Nephron progenitor cell (in vitro differentiated cells): ENCODE measurements at places on chromosomes 4 and X.

DNA sequence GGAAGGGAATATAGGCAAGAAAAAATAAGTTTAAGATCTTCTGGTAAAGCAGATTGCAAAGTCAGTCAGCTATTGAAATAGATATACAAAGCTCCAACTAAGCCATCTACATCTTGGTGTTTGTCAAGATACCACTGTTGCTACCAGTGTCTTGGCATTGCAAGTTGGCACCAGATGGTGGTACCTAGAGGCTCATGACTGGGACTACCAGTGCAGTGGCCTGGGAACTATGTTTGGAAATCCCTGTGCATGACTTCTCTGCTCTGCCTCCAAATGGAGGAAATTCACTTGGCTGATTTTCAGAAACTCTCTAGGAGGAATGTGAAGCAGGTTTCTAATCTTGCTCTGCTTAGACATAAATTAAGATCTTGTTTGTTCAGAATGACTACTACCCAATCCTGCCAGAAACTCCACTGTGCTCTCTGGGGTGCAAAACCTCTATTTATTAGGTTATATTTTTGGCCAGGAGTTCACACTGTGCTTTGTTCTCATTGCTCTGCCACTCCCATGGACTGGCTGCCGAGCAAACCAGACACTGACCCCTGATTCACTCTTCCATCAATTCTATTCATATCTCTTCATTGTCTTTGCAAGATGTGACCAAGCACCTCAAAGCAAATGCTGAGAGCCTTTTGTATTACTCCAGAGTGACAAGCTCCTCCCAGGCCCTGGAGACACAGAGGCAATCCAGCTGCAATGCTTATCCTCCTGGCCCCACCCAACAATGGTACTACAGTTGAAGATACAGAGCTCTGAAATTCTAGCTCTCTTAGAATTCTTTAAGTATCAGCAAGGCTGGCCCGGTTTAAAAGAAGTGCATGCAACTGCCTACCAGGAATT lies 272.3 kb upstream of the FGF16 start:
- no peaks in the 10 kb centered on the region for H3K27me3 ChIP-seq
- no peaks in the 10 kb centered on the region for H3K4me1 ChIP-seq
- H3K4me3 ChIP-seq = no peak overlapping the region
- H3K36me3 ChIP-seq = no peaks in the 10 kb centered on the region
- H3K27ac ChIP-seq = no peak overlapping the region

DNA sequence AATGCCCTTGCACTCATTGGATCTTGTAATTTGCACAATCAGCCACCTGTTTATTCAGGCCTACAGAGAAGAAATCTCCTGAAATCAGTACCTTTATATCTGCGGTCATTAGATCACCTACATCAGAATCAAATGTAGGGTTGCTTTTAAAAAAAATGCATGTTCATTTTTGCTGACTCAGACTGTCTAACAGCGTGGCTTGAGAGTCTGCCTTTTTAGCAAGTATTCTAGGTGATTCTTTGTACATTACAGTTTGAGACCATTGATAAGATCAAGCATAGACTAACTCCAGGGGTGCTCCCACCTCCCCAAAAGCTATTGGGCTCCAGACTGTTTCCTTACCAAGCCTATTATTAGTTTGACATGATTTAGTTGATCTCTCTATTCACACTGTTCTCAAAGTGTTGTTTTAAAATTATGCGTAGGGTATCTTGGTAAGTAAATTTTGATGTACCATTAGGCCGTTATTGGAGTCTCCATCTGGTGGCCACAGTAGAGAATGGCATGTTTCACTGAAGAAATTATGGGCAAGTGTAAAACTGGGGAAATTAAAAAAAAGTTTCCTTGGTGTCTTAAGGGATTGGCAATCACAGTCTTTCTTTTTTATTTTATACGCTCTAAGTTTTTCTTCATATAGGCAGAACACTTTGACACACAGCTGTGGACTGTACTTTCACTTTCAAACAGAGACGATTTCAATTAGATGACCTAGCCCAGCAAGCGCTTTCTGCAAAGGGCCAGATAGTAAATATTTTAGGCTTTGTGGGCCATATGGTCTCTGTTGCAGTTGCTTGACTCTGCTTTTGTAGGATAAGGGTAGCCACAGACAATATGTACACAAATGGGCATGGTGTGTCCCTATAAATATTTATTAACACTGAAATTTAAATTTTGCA lies 33.7 kb upstream of the MSL3 start:
- H3K27ac ChIP-seq = no peak overlapping the region
- H3K4me3 ChIP-seq = no peak overlapping the region
- H3K27me3 ChIP-seq = peaks cover 8% of the 10 kb centered on the region
- no peaks in the 10 kb centered on the region for H3K4me1 ChIP-seq
- DNase-seq = peak; percentile 17

- peaks cover 8% of the 10 kb centered on the region for H3K36me3 ChIP-seq
- peaks cover 12% of the 10 kb centered on the region for H3K27me3 ChIP-seq
- no peak for DNase-seq
- H3K27ac ChIP-seq = peak overlapping the region; percentile 61
Measured at GRCh38 chr4:7172508-7172907, 19.8 kb upstream of the SORCS2 start.

- no peak overlapping the region for H3K4me3 ChIP-seq
- H3K36me3 ChIP-seq = no peaks in the 10 kb centered on the region
- H3K27ac ChIP-seq = no peak overlapping the region
- no peaks in the 10 kb centered on the region for H3K27me3 ChIP-seq
Measured at GRCh38 chrX:45715748-45716147, 515.1 kb upstream of the DIPK2B start.

DNA sequence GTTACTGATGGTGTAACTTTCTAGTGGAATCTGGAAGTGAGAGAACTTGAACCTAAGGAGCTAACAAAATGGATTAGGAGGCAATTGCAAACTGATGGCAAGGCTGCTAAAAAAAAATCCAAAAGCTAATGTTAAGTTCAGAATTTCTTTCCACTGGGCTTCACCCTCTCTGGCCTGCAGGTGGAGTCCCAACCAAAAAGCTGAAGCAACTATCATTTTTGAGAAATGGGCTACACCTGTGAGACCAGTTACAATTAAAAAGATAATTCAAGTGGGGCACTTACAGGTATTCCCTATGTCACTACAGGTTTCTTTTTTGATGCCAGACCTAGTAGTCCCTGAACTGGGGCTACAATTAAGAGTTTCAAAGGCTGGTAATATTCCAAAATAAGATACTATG lies 142.1 kb upstream of the FTHL17 start:
- H3K27me3 ChIP-seq = no peaks in the 10 kb centered on the region
- peak; percentile 3 for DNase-seq
- H3K36me3 ChIP-seq = peaks cover 11% of the 10 kb centered on the region

- no peak overlapping the region for H3K4me3 ChIP-seq
- no peaks in the 10 kb centered on the region for H3K4me1 ChIP-seq
- no peak for DNase-seq
- H3K27me3 ChIP-seq = peaks cover 3% of the 10 kb centered on the region
Measured at GRCh38 chr4:122379239-122379638, 428 bp downstream of the ADAD1 start.

GRCh38 chrX:154489182-154489581 lies 1.2 kb downstream of the SLC10A3 start:
- no peak overlapping the region for H3K27ac ChIP-seq
- H3K4me1 ChIP-seq = peaks cover 15% of the 10 kb centered on the region
- H3K4me3 ChIP-seq = peak overlapping the region; percentile 82
- DNase-seq = no peak
- peaks cover 8% of the 10 kb centered on the region for H3K36me3 ChIP-seq
- H3K27me3 ChIP-seq = no peaks in the 10 kb centered on the region

DNA sequence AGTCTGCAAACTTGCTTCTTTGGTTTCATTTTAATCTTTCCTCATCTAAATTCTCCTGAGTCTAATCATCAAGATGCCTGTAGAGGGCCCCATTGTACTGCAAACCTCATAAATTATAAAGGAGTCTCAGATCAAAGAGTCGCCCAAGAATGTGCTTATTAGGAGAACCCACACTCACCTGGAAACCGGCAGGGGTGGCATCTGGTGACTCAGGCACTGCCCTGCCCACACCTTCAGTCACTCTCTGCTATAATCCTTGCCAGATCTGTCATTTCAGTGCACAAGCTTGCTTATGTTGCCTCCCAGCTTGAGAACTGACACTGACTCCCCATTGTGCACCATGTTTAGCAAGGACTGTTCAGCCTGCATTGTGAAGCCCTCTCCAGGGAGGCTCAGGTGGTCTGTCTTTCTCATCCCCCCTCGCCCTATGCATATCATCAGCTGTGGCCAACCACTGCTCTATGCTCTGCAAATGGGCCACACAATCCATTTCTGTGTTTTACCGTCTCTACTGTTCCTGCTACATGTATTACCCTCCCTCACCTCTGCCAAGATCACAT lies 12.4 kb downstream of the EPGN start:
- H3K4me1 ChIP-seq = no peaks in the 10 kb centered on the region
- H3K27ac ChIP-seq = no peak overlapping the region
- no peaks in the 10 kb centered on the region for H3K36me3 ChIP-seq

DNA sequence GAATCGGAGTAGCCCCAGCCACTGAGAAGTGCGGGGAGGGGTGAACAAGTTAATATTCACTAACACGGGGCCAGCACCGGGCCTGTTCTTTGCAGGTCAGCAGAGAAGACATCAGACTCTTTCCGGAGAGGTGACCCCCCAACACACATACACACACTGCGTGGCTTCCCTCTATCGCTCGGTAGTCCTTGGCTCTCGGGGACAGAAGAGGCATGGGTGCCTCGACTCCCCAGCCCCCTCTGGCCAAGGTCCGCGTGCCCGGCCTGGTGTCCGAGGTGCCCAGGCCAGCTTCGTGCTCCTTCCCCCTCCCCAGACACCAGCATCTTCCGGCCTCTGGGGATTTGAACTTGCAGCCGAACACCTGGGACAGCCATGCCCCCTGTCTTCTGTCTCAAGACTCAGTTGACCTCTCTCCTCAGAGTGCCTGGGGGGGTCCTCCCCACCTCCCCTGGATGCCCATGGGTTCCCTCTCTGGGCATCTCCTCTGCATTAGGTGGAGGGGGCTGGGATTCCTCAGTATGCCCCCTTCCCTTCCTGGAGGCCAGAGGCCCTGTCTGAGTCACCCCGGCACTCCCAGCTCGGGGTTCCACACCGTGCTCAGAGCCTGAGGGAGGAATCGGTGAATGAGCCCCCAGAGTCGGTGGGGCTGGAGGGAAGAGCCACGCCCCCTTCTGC lies 104.5 kb downstream of the SORCS2 start:
- no peak for DNase-seq
- H3K27me3 ChIP-seq = peaks cover 6% of the 10 kb centered on the region
- no peak overlapping the region for H3K27ac ChIP-seq

DNA sequence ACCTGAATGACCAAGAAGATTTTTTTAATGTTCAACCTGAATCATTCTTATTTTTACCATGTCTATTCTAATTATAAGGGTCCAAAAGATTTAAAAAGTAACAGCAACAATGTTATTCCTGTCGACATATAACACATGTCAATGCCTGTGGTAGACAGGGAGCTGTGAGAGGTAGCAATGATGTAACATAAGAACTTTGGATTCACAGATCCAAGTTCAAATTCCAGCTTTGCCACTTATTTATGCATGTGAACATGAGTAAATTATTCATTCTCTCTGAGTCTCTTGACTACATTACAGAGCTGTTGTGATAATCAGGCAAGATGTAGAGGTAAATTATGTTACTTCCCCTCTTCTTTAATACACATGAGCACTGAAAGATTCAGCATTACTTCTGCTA lies 54.5 kb downstream of the KLHL8 start:
- no peaks in the 10 kb centered on the region for H3K4me1 ChIP-seq
- no peaks in the 10 kb centered on the region for H3K27me3 ChIP-seq
- no peak overlapping the region for H3K27ac ChIP-seq
- H3K4me3 ChIP-seq = no peak overlapping the region

DNA sequence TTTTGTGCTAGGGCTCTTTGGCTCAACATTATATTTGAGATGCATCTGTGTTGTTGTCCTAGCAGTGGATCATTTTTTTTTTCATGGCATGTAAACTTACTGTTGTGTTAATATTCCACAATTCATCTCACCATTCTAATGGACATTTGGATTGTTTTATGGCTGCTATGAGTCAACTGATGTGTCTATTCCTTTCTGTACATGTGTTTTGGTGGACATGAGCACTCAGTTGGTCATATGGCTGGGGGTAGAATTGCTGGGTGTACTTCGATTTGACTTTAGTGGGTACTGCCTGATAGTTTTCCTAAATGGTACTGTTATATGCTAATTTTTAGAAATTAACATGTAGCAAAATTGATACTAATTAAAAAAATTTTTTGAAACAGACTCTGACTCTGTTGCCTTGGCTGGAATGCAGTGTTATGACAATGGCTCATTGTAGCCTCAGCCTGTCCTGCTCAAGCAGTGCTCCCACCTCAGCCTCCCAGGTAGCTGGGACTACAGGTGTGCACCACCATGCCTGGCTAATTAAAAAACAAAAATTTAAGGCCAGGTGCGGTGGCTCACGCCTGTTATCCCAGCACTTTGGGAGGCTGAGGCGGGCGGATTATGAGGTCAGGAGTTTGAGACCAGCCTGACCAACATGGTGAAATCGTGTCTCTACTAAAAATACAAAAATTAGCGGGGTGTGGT lies 9.0 kb downstream of the FAM193A start:
- peaks cover 63% of the 10 kb centered on the region for H3K36me3 ChIP-seq
- no peak overlapping the region for H3K4me3 ChIP-seq
- no peak overlapping the region for H3K27ac ChIP-seq
- no peaks in the 10 kb centered on the region for H3K4me1 ChIP-seq
- no peak for DNase-seq

DNA sequence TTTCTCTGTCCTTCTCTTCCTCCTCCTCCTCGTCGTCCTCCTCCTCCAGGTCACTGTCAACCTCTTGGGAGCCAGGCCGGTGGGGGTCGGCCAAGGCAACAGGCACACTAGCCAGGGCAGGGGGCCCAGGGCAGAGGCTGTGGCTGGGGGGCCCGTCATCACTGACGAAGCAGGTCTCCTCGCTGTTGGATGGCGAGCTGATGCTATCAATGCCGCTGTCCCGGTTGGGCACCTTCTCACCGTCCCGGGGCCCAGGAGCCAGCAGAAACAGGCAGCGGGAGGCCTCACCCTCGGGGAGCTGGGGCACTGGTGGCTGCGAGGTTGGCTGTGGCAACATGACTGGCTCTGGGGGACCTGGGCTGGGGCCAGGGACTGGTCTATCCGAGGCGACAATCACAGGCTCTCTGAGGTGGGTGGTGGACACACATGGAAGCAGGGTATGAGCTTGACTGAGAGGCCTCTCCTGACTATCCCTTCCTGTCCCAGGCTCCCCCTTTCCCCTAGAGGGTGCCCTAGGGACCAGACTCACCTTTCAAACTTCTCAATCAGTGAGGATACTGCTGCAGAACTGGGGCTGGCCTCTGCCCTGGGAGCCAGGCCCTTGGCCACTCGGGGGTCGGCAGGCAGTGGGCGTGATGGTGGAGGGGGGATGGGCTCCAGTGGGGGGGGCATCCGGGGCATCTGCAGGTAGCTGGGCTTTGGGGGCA lies 25.8 kb downstream of the FGD1 start:
- peaks cover 4% of the 10 kb centered on the region for H3K4me1 ChIP-seq
- no peak overlapping the region for H3K4me3 ChIP-seq
- H3K27ac ChIP-seq = no peak overlapping the region
- DNase-seq = no peak
- H3K27me3 ChIP-seq = no peaks in the 10 kb centered on the region
- peaks cover 17% of the 10 kb centered on the region for H3K36me3 ChIP-seq
